Right forelimb (tissue), 1 donor: ENCODE measurements at places on chromosomes 3 and 15.

DNA sequence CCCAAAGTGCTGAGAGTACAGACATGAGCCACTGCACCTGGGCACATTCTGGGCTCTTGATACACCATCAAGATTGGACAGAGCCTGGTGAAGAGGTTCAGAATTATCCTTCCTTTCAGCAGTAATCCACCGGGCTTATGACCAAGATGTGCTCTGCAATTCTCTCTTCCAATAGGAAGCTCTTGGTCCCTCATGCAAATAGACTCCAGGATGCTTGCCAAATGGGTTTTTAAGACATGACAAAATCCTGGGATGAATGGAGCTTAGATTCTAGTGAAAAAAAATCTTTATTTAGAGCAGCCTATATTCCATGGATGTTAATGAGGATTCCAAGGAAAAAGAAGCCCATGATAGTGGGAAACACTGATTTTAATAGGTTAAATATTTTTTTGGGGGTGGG lies 119.1 kb downstream of the SV2B start:
- DNase-seq = no peak

GRCh38 chr3:128804017-128804810 lies 75.2 kb upstream of the ACAD9 start:
- DNase-seq = no peak

- no peak for DNase-seq
These were observed 24.4 kb downstream of the SEC61A1 start for GRCh38 chr3:128076483-128077201.

- DNase-seq = no peak
These were observed 5.0 kb downstream of the C2CD4A start for GRCh38 chr15:62071711-62072308.

DNA sequence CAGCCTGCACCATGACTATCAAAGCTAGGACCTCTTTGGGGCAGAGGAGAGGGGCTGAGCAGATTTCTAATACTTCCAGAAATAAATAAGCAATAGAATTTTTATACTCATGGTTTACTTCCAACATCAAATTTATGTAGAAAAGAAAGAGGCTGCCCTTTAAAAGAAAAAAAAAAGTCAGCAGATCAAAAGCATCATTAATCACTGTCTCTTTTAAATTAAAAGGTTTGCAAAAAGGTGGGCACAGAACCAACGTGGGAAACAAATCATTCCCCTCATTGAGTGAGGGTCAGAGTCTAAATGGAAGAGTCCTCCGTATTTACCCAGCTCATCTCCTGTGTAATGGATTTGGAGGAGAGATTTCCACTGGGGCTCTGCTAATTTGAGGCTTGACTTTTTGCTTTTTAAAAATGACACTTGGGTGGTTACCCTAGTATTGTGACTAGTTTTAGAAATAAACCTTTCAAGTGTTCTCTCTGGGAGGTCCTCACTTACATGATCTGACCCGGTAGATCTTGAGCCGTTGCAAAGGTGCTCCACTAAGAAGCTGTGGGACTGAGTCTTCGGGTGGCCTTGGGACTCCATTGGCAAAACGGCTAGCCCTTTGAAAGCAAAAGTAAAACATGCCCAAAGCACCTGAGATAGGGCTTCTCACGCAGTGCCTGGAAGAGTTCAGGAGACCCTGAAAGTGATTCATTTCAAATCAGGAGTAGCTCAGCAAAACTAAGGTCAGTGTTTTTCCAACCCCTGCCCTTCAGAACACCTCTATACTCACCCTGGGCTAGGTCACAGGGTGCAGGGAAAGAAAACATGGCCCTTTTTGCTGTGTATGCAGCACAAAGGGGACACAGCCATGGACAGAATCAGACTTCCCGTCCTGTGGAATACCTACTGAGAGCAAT lies 320.9 kb downstream of the FOXP1 start:
- no peak for DNase-seq

- DNase-seq = no peak
These were observed 53.7 kb downstream of the DLG1 start for GRCh38 chr3:197244751-197245150.

GRCh38 chr3:129513705-129514104 lies 14.7 kb upstream of the RHO start:
- DNase-seq = no peak

GRCh38 chr15:99249270-99249841 lies at the start of gene TTC23:
Gene TTC23 (minus strand): TSS chr15:99249581. CDS start chr15:99228712, 20,869 bp downstream.
- peak; percentile 76 for DNase-seq

- DNase-seq = no peak
These were observed 38.4 kb downstream of the SLCO3A1 start for GRCh38 chr15:91891788-91892345.

GRCh38 chr3:52763466-52763865 lies 7.3 kb downstream of the NEK4 start:
- no peak for DNase-seq

GRCh38 chr3:42714171-42714852 lies 11.7 kb upstream of the HHATL start:
- DNase-seq = no peak

- no peak for DNase-seq
These were observed 67.7 kb downstream of the INO80 start for GRCh38 chr15:41048397-41048796.
